ENCODE measurements at places on chromosomes 3 and 15.

DNA sequence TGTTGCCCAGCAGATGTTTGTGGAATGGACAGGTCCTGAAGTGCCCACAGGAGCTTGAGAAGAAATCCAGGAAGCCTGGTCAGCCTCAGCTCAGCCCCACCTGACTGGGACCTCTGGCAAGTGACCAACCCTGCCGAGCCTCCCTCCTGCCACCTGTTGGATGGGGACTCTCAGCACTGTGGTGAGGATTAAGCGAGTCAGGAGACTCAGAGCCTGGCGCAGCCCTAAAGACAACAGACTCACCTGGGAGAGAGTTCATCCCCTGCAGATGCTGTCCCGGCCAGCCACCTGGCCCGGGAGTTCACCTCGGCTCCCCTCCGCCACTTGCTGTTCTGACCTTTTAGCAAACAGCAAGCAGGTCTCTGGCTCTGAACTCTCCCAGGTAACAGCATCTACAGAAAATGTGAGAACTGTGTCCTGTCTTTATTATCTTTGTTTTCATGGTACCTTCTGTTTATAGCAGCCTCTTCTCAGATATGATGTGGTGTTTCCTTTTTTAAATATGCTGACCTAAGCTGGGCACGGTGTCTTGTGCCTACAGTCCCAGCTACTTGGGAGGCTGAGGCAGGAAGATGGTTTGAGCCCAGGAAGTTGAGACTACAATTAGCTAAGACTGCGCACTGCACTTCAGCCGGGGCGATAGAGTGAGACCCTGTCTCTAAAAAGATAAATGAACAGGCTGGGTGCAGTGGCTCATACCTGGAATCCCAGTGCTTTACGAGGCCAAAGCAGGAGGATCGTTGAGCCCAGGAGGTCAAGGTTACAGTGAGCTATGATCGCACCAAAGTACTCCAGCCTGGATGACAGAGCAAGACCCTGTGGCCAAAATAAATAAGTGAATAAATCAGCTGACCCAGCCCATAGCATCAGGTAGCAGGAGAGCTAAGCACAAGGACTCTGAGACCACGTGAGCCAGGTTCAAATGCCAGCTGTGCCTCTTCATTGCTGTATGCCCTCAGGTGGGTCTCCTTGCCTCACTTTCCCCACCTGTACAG is 32.4 kb upstream of the SLC6A6 start:
- no peak for DNase-seq

DNA sequence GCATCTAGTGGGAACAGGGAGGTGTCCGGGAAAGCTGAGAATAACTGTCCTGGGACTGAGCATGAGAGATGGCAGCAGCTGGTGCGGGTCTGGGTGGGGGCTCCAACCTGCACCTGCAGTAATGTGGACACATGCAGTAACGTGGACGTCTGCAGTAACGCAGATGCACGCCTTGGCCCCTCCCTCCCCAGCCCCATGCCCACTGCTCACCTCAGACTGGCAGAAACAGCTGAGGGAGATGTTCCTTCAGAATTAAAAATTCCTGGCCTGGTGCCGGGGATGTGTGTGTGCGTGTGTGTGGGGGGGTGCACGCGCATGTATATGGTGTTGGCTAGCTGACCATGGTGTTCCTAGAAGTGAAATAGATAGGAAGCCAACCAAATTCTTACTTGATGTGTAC is 86.7 kb upstream of the OXTR start:
- DNase-seq = no peak

DNA sequence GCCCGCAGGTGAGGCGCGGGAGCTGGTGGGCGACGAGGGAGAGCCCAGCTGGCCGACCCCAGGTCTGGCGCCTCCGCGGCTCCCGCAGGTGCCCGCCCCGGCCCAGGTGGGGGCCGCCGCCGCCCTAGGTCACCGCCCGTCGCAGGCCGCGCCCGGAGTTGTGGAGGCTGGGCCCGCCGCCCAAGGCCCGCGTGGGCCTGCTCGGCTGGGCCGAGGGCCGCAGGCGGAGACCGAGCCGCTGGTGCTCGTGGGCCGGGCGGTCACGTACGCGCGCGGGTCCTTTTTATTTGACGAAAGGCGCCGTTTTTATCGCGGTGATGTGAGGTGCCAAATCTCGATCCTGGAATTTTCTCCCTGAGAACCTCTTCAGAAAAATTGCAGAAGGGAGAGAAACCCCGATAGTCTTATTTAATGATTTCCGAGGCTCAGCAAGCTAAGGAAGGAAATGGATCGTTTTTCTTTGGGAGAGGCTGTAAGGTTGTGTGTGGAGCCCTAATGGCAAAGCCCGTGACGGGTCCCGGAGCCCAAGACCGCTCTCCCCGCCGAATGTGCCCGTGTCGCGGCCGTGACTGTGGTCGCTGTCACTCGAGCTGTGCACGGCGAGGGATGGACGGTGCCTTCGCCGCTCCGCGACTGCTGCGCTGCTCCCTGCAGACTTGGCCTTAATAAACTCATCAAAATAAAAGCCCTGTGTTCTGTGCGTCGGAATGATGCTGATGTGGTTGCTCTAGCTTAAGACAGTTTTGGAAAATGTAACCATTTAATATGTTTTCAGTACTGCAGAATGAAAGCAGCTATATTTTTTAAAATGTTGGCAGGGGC is 612 bp downstream of the APPL1 start:
- DNase-seq = no peak

- no peak for DNase-seq
Measured at GRCh38 chr3:153385343-153385742, 223.3 kb downstream of the RAP2B start.

DNA sequence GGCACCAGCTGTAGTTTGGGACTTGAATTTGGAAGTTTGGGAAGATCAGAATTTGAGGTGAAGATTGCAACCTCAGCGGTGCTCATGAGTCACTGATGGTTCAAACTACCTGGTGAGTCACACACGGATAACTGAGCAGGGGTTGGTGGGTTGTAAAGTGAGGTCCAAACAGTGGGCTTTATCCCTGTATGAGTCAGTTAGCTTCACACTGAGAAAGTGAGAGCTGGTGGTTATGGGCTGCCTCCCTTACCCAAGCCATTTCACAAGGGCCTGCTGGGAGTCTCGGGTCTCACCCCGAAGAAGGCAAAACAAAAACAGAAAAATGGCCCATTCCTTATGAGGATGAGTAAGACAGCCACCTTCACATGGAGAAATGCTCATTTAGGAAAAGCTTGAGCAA is 77.0 kb downstream of the ITGA11 start:
- DNase-seq = no peak

GRCh38 chr3:143298380-143298779 is 178.8 kb downstream of the CHST2 start:
- DNase-seq = no peak

Measured in type B pancreatic cell (in vitro differentiated cells).